Stimulated activated CD8-positive, alpha-beta memory T cell treated with anti-CD3 and anti-CD28 coated beads, Interleukin-4, amount 100 ng/mL, for 24 hours (primary cell): ENCODE measurements at places on chromosomes 1 and 21.

GRCh38 chr1:234544087-234544579, 65.2 kb upstream of the TARBP1 start:
- DNase-seq: peak; percentile 10

DNA sequence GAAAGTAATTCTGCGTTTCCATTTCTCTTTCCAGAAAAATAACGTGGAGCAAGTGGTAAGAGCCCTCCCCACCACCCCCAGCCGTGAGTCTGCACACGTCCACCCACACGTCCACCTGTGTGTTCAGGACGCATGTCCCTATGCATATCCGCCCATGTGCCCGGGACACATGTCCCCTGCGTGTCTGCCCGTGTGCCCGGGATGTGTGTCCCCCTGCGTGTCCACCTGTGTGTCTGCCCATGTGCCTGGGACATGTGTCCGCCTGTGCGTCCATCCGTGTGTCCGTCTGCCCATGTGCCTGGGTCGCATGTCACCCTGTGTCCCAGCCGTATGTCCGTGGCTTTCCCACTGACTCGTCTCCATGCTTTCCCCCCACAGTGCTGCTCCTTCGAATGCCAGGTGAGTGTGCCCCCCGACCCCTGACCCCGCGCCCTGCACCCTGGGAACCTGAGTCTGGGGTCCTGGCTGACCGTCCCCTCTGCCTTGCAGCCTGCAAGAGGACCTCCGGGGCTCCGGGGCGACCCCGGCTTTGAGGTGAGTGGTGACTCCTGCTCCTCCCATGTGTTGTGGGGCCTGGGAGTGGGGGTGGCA, 5.6 kb downstream of the COL6A1 start:
- no peak for DNase-seq

GRCh38 chr1:177439301-177439700, 268.5 kb downstream of the BRINP2 start:
- DNase-seq: no peak

DNA sequence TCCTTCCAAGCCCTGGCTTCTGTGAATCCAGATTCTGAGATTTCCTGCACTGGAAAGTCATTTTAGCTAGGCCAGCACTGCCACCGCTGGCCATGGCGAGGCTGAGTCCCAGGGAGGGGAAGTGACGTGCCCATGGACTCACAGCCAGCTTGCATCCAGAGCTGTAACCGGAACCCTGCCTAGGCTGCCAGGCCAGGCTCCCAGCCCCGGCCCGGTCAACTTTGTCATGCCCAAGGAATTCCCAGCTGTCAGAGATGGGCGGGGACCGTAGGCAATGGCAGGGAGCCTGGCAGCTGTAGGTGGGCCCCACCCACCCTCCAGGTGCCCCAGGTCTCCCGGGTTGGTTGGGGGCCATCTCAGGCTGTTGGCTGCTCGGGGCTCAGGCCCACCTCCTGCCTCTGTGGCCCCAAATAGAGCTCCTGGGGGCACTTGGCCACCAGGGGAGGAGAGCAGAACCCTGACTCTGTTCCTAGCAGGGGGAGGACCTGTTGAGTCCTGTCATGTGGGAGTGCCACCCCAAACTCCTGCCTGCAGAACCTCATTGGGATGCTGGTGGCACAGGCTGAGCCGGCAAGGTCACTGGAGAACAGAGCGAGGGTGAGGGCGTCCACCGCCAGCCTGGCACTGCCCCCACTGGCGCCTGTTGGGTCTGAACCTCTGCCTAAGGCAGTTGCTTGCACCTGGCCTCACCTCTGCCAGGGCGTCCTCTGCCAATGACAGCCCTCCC, 57.8 kb downstream of the FOXO6 start:
- DNase-seq: no peak

DNA sequence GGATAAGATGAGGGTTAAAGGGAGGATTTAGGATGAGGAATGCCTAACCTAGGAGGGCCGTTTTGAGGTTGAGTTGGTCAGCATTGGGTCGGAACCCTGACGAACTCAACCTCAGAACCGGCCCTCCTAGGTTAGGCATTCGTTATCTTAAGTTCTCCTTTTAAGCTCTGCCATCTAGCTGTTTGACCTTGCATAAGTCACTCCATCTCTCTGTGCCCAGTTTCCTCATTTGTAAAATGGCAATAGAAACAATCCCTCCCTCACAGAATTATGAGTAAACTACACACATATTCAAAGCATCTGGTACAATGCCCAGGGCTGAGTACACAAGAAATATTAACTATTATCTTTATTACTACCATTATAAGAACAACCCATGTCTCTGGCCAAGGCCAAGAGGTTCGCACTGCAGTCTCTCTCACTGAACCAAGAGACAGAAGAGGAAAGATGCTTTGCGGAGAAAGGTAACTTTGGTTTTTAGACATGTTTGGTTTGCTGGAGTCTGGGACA, 4.8 kb downstream of the ABCB10 start:
- DNase-seq: no peak

DNA sequence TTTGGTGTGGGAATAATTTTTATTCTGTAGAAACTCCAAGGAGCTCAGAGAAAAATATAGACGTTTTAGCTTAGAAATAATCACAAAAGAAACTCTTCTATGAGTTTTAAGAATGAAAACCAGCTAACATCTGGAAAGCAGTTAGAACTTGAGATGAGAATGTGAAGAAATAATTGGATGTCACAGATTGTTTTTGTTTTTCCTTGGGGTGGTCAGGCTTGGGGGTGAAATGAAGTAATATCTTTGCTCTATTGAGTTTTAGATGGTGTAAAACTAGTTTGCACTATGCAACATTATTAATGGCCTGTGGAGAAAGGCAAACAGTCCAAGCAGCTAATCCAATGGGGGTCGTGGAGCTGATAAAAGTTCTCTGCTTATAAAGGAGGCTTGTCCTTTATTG, 101.2 kb downstream of the FMN2 start:
- DNase-seq: no peak

- DNase-seq: no peak
Measured at GRCh38 chr1:50974618-50974935, 4.5 kb downstream of the CDKN2C start.

DNA sequence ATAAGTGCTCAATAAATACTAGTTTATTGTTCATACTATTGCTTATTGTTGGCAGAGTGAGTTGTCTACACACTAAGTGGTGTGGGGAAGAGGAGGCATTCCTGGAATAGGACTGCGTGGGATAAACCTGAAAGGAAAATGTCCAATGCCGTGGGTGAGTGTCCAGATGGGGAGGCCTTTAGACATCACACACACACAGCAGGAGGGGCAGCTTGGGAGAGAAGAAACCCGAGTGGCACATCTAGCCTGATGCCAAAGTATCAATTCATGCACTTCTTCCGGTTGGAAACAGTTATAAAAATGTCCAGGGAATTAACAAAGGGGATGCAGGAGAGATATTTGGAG, 27.3 kb downstream of the CCN1 start:
- no peak for DNase-seq

GRCh38 chr1:221963742-221964141, 221.9 kb upstream of the DUSP10 start:
- DNase-seq: no peak

DNA sequence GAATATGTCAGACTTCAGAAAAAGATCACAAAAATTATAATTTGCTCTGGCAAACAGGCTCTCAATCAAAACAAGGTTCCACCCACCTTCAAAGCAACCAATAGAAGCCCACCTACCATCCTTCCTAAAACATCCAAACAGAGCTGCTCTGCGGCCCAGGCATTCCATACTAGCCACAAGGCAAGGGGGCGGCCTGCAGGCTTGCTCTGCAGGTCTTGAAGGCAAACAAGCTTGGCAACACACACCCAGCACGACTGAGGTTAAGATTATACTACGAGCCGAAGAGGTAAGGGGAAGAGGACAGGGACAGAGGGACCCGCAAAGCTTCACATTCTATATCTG, 207.3 kb downstream of the SLC45A1 start:
- peak; percentile 9 for DNase-seq

- no peak for DNase-seq
Measured at GRCh38 chr1:151006327-151007052, at the start of gene MINDY1. Gene MINDY1, minus strand, starts transcription at chr1:151006902. Its CDS starts 4,285 bp downstream, at chr1:151002617.

- no peak for DNase-seq
Measured at GRCh38 chr1:160707236-160708064, 4.2 kb downstream of the CD48 start.

GRCh38 chr1:22428672-22429071, 23.0 kb upstream of the ZBTB40 start:
- DNase-seq: no peak

DNA sequence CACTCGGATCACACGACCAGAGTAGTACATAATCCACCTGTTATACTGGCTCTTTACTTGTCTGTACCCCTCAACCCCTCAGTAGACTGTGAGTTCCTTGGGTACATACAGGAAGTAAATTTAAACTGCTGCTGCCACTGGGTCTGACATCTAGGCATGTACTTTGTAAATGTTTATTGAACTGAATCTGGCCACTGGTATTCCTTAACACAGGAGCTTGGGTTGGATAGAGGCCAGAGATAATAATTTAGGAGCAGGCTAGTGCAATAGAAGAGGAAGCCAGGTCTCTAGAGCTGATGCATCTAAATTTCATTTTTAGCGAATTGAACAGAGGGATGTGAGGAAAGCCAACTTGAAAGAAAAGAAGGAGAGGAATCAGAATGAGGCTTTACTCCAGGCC, 12.4 kb downstream of the TTC4 start:
- DNase-seq: no peak

GRCh38 chr1:87089823-87090222, 175.4 kb downstream of the HS2ST1 start:
- DNase-seq: no peak

- DNase-seq: no peak
Measured at GRCh38 chr21:45244799-45245340, 42.8 kb downstream of the POFUT2 start.

GRCh38 chr1:45654540-45655280, 30.9 kb upstream of the CCDC17 start:
- DNase-seq: no peak

DNA sequence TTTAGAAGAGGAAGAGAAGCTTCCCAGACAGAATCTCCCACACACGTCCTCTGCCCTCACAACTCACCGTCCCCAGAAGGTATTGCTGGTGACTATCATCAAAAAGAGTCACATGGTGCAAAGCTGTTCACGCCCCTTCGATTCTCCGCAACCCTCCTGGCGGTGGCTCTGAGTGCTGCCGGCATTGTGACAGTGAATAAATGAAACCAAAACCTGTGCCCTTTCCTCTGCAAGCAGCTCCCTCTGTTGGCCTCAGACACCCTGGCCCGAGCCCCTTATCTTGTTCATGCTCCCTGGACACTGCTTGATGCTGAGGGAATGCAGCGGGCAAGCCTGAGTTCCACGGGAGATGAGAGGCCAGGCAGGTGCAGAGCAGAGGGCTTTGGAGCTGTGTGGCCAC, 510.3 kb downstream of the NPHP4 start:
- DNase-seq: peak; percentile 11

DNA sequence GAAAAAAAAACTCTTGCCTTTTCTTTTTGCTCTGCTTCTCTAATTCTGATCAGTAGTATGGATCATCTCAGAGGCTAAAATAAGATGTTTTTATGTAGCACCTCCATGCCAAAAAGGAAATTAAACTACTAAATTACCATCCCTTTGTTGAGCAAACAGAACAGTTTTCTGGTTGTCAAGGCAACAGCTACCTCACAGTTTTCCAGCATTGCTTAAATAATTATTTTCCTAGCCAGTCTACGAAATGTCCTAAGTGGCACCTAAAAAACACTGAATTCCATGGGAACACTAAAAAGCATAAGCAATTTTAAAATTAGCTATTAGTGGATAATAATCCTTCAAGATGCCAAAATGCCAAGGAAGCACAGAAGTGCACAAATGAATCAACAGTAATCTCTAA, 61.7 kb downstream of the ARID4B start:
- no peak for DNase-seq

GRCh38 chr1:109118089-109118488, 4.2 kb downstream of the ELAPOR1 start:
- DNase-seq: no peak

GRCh38 chr1:14737561-14738094, 139.1 kb downstream of the KAZN start:
- no peak for DNase-seq

DNA sequence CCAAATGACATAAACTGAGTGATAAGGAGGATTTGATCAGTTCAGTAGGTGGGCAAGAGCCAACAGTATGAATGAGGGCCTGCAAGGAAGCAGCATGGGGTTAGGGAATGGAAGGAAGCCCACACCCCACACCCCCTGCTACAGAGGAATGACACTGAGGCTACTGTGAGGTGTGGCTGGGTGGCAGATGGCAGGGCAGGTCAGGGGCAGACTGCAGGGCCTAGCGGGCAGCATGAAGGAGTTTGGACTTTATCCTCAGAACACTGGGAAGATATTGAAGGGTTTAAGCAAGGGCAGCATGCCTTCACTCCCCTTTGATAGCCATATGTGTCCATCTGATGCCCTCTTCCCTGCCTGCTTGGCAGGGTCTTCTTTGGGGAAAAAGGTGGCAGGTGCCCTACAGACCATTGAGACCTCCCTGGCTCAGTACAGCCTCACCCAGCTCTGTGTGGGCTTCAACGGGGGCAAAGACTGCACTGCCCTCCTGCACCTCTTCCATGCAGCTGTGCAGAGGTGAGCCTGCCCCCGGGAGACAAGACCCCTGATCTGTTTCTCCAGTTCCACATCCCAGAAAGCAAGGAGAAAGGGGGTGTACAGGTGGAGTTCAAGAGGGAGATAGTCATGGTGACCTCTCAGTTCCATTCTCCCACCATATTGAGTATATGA, 4.1 kb upstream of the LENEP start:
- DNase-seq: no peak

DNA sequence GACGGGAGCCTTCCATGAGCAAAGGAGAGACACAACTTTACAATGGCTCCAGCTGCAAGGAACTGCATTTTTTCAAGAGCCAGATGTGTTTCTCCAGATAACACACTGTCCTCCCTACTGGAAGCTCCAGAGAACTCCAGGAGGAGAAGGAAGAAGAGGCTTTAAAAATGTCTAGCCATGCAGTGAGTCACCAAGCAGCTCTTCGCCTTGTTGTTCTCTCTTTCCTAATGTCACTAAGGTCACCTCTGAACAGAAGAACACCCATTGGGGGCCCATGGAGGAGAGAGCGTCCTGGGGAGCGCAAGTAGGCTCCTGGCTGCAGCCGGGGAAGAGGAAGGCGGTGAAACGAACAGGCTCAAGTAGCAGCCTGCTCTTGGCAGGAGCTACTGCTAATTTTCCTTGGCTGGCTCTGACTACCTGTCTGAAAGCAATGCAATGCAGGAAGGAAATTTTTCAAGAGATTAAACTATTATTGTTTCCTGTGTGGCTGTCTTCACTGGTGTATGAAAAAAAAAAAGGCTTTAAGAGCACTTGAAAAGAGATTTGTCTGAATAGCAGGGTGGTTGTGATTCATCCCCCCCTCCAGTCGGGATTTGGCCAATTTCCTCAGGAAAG, 321.9 kb downstream of the SETD4 start:
- no peak for DNase-seq

- DNase-seq: no peak
Measured at GRCh38 chr1:222787729-222788128, 27.1 kb upstream of the DISP1 start.
